ENCODE measurements at places on chromosomes 5 and 9.

- DNase-seq = no peak
Measured at GRCh38 chr5:179324760-179325295, 20.4 kb downstream of the ADAMTS2 start.

- DNase-seq = no peak
Measured at GRCh38 chr5:76219636-76220035, 136.5 kb downstream of the SV2C start.

GRCh38 chr5:74665273-74665672 lies 19.8 kb upstream of the HEXB start:
- DNase-seq = no peak

DNA sequence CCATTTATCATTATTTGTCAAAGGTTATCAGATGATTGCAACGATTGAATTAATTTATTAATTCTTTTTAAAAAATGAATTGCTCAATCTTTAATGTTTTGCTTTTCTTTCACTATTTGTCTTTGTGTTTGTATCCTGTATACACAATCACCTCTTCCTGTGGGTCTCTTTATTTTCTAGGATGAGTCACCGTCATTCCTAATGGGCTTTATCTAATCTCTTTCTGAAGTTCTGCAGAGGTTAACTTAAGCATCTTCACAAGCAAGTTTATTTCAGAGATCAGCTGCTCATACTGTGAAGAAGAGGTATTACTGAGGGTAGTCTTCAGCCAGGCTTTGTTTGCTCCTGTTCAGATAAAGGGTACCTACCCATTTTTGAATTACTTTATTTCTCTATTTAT lies 323.9 kb downstream of the NNT start:
- no peak for DNase-seq

GRCh38 chr9:84271921-84272556 lies 68.5 kb downstream of the SLC28A3 start:
- DNase-seq = no peak

DNA sequence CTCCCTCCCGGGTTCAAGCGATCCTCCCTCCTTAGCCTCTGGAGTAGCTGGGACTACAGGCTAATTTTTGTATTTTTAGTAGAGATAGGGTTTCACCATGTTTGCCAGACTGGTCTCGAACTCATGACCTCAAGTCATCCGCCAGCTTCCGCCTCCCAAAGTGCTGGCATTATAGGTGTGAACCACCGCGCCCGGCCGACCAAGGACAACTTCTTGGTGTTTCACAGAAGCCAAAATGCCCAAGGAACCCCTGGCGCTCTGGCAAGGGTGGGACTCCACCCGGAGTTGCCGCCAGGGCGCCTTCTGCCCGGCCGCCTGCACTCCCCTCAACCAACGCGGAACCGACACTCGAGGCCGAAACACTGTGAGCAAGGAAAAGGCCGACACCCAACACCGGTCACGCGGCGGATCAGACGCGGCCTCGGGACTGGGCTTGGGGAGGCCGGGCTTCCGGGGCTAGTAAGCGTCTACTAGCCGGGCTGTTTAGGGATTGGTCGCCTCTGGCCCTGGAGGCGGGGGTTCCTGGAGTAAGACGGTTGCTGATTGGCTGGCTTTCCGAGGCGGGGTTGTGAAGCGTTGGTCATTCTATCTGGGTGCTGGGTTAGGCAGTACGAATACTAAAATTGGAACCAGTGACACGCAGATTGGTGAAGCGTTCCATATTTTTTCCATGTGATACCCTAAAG lies 7.7 kb upstream of the CFAP157 start:
- DNase-seq = no peak

GRCh38 chr9:77827104-77827784 lies 179.1 kb upstream of the GNA14 start:
- DNase-seq = no peak

DNA sequence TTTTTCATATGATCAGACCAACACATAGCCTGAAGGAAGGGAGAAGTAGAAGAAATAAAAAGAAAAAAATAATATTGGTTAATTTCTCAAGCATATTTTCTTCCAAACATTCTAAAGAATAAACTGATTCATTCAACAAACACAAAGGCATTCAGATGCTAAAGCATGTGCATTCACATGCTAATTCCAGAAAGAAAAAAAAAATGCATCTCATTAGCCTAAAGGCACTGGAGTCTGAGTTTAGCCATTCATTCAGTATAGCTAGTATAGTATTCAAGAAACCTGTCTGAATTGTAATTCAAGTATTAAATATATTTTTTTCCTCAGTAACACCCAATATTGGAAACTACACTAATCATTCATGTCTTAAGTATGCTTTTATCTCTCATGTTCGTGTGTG lies 61.0 kb upstream of the FER start:
- DNase-seq = no peak

- no peak for DNase-seq
Measured at GRCh38 chr5:156762771-156763170, 87.3 kb upstream of the PPP1R2B start.

DNA sequence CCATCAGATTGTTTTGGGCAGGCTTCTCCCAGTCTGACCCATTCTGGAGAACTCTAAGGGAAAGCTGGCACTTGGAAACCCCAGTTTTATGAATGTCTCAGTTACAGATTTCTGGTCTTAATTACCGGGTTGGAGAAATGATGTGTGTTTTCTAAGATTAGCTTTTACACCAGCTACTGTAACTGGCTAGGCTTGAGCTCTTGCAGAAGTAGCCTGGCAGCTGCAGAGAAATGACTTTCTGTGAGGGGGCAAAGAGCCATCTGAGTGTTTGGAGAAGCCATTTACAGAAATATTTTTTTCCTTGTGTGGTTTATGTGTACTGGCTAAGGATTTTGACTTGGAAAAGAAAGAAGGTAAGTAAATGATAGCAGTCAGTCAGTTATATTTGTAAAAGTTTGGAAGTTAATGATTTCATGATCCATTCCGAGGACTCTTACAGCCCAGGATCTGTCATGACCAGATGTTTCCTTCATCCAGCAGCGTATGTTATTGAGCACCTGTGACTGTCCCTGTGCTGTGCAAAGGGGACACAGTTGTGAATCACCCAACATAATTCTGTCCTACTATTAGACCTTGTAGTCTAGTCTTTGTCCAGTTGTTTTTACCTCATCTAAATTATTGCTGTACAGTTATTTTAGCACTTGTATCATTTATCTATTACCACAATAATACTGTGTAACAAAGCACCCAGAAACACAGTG lies 53.7 kb upstream of the GDNF start:
- DNase-seq = no peak

- DNase-seq = no peak
Measured at GRCh38 chr5:76082772-76083554, at the start of gene SV2C. SV2C (plus strand) TSS chr5:76083383; CDS start chr5:76131751, 48,368 bp downstream.

- no peak for DNase-seq
Measured at GRCh38 chr9:28720746-28721145, 1147.5 kb upstream of the C9orf72 start.

GRCh38 chr9:70412832-70413463 lies 1.5 kb downstream of the KLF9 start:
- DNase-seq = no peak

- no peak for DNase-seq
Measured at GRCh38 chr5:126358525-126358924, 64.7 kb upstream of the GRAMD2B start.

DNA sequence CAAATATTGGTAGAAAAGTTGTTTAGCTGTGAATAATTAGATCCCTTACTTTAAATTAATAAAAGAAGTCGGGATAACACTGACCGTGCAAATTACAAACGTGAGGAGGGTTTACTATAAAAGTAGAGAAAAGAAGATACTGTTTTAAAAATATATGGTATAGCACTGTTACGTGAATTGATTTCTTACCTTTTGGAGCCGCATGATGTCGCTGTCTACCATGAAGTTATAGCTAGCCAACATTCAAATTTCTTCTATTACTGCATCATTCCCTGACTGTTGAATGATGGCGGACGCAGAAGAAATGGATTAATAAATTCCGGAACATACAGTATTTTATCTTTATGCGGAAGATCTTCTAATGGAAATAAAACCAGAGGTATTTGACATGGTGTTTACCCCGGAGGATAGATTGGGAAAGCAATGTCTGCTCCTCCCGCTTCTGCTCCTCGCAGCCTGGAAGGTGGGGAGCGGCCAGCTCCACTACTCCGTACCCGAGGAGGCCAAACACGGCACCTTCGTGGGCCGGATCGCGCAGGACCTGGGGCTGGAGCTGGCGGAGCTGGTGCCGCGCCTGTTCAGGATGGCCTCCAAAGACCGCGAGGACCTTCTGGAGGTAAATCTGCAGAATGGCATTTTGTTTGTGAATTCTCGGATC lies at the start of gene PCDHA6:
TSS of gene PCDHA6 (plus strand) at position 257 of the 658 bp plus-strand sequence. CDS start at position 389, 132 bp downstream.
- DNase-seq = no peak

- no peak for DNase-seq
Measured at GRCh38 chr5:52817818-52818217, 30.1 kb downstream of the ITGA1 start.

GRCh38 chr9:31065691-31066090 lies 1318.8 kb upstream of the ACO1 start:
- no peak for DNase-seq

DNA sequence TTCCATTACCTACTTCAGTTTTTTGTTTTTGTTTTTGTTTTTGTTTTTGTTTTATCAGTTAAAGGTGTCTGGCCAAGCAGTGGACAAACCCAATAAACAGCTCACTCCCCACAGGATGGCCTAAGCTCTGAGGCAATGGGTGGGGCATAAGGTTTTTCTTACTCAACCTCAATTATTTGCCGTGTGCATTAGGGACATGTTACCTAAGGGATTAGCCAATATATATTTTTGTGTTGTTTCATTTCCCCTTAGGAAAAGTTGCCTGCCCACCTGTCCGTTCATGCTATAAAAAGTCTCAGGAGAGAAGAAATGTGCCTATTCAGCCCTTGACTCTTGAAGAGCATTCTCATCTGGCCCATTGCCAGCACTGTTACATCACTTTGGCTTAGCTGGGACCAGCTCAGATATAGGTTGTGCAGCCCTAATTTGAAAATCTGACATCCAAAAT lies 7.3 kb downstream of the SH3RF2 start:
- no peak for DNase-seq

GRCh38 chr5:139747583-139748504 lies 47.8 kb upstream of the PSD2 start:
- DNase-seq = no peak

- peak; percentile 71 for DNase-seq
Measured at GRCh38 chr5:178476972-178477754, 113.0 kb downstream of the COL23A1 start.

DNA sequence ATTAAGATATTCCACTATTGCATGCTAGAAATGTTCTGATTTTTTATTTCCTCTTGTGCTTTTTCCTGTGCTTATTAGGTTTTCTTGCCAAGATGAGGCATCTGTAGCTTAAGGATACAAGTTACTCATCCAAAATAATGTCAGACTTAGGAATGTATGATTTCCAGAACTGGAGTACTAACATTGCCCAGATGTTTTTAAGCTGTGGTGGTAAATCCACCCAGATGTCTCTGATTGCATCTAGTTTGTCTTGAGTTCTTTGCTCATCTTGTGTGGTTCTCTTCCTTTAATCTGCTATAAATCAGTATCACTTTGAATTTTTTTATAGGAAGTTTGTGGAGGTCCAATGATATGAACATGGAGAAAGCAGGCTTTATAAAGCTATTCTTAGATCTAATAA lies 337.5 kb upstream of the ZNF608 start:
- DNase-seq = no peak

DNA sequence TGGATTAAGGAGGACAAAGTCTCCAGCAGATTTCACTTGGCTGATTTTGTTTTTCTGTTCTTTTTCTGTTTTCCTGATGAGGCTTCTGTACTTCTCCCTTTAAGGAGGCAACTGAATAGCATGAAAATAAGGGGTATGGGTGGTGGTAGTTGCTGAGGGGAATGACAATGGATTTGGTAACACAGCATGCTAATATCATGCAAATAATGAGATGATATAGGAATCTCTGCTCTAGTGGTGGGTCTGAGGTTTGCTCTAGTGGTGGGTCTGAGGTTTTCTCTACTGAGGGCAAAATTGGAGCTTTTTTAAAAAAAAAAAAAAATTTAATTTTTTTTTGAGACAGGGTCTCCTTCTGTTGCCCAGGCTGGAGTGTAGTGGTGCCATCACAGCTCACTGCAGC lies 139.7 kb downstream of the C9orf152 start:
- no peak for DNase-seq

- no peak for DNase-seq
Measured at GRCh38 chr5:157381746-157382145, 78.3 kb upstream of the NIPAL4 start.

DNA sequence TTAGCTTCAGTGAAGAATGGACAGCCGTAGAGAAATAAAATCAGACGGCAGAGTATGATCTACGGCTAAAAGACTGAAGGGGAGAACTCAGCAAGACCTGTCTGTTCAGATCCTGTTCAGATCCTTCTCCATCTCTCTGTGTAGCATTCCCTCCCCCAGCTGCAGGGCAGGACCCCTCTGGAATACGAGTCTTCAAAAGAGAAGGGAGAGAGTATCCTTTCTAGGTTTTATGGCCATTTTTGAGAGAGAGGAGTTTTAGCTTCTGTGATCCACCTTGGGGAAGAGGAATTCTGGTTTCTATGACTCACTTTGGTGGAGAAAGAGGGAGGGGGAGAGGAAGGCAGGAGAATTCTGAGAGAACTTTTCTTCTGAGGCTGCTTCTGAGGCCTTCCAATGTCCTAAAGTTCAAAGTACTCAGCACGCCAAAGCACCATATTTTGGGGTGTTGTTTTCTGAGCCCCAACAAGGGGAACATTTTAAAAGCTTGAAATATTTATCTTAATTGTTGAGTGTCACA lies 194.4 kb upstream of the TLE4 start:
- DNase-seq = no peak

- no peak for DNase-seq
Measured at GRCh38 chr9:91897201-91897600, 52.8 kb downstream of the ROR2 start.

GRCh38 chr9:85536076-85536475 lies 205.7 kb downstream of the AGTPBP1 start:
- no peak for DNase-seq

DNA sequence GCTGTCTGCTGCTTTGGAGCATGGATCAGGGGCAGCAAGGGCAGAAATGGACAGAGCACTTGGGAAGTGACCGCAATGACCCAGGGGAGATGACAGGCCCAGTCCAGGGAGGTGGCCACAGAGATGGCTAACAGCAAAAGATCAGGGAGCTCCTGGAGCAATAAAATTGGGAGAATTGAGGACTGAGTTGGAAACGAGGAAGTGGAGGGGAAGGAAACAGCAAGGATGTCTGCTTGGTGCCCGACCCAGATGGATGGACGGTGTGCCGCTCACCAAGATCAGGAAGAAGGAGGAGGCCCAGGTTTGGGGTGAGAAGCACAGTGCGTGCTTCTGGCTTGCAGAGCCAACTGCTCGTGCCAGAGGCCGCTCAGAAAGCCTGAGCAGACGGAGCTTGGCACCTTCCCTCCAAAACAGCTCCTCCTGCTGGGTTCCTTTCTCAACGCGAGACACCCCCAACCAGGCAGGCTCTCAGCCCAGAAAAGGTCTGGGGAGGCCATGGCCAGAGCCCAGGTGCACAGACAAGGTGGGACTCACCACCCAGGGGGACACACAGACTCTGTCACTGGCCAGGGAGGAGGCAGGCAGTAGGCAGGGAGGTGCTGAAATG lies 1.7 kb upstream of the SLC34A1 start:
- no peak for DNase-seq

GRCh38 chr9:124118894-124119293 lies 107.3 kb downstream of the LHX2 start:
- DNase-seq = no peak

- no peak for DNase-seq
Measured at GRCh38 chr5:116622375-116623050, 47.9 kb upstream of the SEMA6A start.

- no peak for DNase-seq
Measured at GRCh38 chr5:1733369-1733768, 66.3 kb downstream of the MRPL36 start.
